Glomerular endothelial cell (primary cell): ENCODE measurements at places on chromosomes 1 and 21. TPM values are rescaled to one million over a fixed set of nuclear protein-coding genes. Genes with fewer than 3 reads are reported as not detected.

The RGS18 gene
- total RNA-seq: not detected in 2 replicates

The TAS1R1 gene
- not detected in 2 replicates for total RNA-seq

The DCDC2B gene
- total RNA-seq: not detected in 2 replicates

The PTPN14 gene
- 77.6 and 81.7 TPM in 2 replicates for total RNA-seq

The ACTL8 gene
- not detected in 2 replicates for total RNA-seq

The MXRA8 gene
- 25.8 and 39.1 TPM in 2 replicates for total RNA-seq

GRCh38 chr1:234598974-234599616 lies 10.9 kb downstream of the IRF2BP2 start:
- DNase-seq: no peak

- no peak for DNase-seq
Measured at GRCh38 chr1:207128336-207128921, 24.4 kb downstream of the C4BPA start.

DNA sequence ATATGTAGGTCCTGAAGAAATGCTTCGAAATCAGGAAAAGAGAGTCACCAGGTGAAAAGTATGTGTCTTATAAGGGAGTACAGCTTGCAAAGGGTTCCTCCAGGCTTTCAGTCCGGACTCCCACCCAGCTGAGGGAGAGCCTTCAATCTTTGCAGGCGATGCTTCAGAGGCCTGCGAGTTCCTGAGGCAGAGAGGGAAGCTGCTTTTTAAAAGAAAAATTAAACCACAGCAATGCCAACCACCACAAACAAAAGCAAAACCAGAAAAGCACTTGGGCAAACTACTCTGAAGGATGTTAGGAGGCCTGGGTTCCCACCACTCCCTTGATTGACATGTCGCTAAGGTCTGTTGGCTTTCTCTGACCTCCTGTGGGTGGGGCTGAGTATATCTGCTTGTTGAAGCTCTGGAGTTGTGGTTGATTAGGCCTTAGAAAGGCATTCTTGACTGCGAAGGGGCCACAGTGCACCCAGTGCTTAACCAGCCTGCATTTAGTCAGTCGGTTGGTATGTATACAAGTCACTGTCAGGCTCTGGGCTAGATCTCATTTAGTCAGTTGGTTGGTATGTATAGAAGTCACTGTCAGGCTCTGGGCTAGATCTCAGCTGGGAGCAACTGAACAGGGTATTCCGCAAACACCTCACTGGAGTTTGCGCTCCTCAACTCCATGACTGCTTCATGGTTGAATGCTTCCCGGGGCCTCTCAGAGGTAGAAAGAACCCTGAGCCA lies 1.2 kb downstream of the NIPAL3 start:
- DNase-seq: no peak

DNA sequence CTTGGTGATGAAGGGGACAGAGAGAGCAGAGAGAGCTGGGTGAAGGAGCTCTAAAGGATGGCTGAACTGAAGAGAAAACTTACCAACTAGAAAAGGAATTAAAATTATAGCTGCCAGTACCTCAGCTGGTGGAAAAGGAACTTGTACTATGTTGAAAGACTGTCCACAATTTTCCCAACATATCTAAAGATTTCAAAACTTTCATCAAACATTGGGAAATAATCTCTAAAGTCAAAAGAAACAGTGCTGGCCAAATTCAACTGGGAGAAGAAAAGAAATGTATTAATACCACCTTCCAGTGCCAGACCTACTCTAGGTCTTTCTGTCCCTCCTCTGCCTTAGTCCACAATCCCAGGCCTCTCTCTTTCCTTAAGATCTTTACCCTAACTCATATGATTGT lies 6.1 kb downstream of the SMG5 start:
- no peak for DNase-seq

GRCh38 chr1:192943108-192943507 lies 116.1 kb downstream of the UCHL5 start:
- no peak for DNase-seq

GRCh38 chr21:38570596-38570995 lies 72.3 kb upstream of the ERG start:
- DNase-seq: no peak

- DNase-seq: no peak
Measured at GRCh38 chr1:95138223-95138622, 21.1 kb downstream of the TLCD4 start.

DNA sequence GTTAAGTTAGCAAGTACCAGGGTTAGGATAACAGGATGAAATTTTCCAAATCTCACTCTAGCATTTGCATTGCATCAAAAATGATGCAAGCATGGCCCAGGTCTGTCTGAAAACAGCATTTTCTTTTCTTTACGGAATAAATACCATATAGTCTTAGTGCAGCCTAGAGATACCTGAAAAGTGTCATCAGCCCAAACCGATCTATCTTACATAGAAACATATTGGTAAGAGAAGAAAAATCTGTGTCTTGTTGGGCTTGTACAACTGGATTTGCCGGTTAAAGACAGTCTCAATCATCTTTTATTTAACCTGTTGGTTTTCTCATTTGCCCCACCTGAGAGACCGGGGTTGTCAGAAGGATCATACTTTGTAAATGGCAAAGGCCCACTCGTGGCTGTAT lies 15.8 kb downstream of the ACP6 start:
- DNase-seq: no peak

GRCh38 chr1:71930511-71930910 lies 351.8 kb downstream of the NEGR1 start:
- no peak for DNase-seq

DNA sequence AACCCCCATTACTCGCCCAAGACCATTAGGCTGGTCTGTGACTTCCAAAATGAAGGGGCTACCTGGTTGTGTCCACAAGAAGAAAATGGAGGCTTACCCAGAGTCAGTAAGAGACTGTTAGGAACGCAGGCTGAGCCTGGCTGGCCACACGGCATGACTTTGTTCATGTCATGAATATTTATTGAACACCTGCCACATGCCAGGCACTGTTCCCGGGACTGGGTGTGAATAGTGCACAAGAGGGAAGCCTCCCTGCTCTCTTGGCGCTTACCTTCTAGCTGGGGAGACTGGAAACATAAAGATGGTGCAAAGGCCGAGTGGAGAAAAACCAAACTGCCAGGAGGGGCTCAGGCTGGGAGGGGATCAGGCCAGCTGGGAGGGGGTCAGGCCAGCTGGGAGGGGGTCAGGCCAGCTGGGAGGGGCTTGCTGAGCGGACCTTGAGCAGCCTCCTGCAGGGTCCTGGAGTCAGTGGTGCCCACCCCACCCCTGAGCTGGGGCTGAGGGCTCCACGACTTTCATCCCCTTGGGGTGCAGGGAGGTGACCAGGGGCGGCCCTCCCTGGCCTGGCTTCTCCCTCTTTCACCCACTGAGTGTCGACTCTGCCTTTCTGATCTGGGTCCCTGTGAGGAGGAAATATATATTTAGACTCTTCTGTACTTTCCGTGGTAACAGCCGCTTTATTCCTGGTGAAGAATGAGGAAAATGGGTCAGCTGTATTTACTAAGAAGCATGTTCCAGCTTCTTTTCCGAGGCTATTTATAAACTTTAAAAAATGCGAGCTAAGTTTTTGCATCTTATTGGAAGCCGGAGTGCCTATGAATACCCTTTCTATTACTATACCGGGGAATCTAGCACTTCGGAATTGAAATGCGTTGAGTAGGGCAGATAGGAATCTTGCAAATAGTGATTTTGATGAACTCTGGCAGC lies 139.0 kb downstream of the CAMTA1 start:
- DNase-seq: no peak

DNA sequence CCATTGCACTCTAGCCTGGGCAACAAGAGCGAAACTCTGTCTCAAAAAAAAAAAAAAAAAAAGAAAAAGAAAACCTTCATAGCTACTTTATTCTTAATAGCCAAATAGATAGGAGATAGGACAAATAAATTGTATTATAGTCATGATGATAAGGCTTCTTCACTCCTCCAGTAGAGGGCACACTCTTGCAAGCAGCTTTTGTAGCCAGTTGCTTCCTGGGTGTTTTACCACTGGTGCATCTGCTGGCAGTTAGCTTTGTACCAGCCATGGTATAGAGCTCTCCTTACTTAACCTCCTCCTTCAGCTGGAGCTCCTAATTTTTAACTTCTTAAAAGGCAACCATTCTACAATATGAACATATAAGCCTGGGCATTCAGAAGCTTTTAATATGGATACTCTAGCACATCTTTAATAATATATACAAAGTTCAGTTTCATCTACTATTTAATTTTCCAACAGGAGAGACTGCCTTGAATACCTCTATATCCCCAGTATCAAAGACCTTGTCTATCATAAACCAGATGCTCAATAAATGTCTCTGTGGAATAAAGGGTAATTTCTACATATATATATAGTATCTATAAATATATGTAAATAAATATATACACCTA lies 35.8 kb downstream of the EVI5 start:
- no peak for DNase-seq

DNA sequence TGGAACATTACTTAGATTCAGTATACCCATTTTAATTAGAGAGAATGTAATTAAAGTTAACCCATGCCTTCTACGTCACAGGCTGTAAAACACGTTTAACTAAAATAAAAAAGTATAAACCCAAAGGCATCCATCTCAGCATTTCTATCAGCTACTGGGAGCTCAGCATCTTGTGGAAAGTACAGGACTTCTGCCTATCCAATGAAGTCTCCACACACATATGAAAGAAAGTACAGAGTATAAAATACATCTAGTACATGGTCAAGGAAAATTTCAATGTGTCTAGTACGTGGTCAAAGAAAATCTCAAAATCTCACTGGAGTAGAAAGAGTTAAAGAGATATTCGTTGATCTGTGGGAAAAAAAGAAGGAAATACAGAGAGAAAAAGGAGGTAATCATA lies 141.4 kb upstream of the ZNHIT6 start:
- no peak for DNase-seq

GRCh38 chr1:43976045-43976444 lies 1.3 kb downstream of the ATP6V0B start:
- DNase-seq: no peak

DNA sequence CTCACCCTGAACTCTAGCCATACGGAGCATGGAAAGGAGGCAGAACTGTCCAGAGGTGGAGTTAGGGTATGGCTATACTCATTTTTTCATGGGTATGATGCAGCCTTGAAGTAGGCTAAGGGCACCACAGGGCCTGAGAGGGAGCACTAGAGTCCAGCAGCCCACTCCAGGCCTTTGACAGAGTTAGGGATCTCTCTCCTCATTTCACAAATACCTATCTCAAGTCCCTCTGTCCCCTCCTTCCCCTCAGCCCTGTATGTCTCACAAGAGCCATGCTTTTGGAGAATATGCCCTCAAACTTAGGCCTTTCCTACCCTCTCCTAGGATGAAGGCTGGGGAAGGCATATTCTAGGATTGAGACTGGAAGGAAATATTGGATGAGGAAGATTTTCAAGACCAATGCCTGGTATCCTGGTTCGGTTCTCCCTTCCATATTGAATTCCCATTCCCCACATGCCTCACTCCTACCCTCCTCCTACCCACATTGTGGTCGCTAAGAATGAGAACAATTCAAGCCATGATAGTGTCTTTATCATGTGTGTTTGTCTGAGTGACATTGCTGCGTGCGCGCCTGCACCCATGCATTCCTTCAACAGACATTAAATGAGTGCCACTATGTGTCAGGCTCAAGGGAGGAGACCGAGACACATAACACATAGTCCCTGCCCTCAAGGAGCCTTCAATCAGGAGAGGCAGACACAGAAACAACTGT lies 2.6 kb upstream of the NECTIN4 start:
- DNase-seq: no peak

GRCh38 chr1:7300893-7301663 lies 470.0 kb upstream of the VAMP3 start:
- DNase-seq: no peak

DNA sequence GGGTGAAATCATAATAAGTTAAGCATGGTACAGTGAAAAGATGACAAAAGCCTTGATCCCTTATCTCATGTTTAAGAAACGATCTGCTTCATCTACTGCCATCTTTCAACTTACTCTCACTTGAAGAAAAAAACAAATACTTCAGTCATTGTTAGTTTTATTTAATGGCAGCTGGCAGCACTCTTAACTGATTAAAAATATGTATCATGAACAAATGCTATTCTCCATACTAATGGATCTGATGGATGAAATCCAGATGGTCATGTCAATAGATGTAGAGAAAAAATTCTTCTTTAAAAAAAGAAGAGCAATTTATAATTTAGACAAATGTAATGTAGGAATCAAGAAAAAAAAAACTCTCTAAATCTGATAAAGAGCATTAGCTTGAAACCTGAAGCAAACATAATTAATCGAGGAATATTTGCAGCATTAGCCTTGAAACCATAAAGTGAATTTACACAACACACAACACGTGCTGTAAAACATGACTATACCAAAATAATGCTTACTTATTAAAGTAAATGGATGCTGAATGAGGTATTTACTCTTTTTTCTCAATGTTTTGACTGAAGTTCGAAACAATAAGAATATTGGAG lies 579.0 kb upstream of the ADAMTS5 start:
- no peak for DNase-seq

- DNase-seq: no peak
Measured at GRCh38 chr1:241485554-241485992, 34.0 kb downstream of the FH start.

DNA sequence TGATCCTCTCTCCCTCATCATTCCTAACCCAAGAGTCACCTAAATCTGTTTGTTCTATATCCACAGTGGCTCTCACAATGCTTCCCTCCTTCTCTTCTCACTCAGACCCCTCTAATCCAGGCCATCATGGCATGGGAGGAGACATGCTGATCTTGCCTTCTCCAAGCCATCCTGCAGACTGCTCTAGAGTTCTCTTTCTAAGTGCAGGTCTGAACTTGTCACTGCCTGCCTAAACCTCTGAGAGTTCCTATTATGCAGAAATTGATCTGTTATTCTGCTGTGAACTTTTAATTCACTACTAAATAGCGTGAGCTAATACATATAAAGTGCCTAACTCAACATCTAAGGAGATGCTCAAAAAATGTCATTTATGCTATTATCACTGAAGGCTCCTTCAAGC lies 26.8 kb downstream of the LAMC2 start:
- no peak for DNase-seq

GRCh38 chr1:18032172-18032859 lies 75.3 kb upstream of the IGSF21 start:
- DNase-seq: no peak

DNA sequence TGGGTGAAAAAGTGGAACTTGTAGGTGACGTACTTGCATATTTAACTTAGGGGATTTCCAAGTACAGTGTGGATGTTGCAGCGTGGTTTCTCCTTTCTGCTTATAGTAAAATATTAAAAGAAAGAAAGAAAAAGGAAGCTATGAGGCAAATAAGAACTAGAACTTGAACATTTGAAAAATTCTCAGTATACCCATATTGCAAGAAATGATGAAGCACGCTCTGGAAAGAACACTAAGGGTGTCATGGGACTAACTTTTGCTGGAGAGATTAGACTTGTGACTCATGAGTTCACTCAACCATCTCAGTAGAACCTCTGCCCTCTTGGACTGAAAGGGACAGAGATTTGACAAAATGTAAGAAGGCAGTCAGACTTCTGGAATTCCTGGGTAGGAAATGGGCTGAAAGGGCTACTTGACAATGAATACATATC lies 704.5 kb upstream of the ADGRL4 start:
- DNase-seq: no peak

GRCh38 chr1:67126111-67126746 lies 8.5 kb downstream of the C1orf141 start:
- no peak for DNase-seq

- no peak for DNase-seq
Measured at GRCh38 chr1:66519992-66520391, 14.0 kb upstream of the SGIP1 start.
